ENCODE measurements at places on chromosomes 3 and 15. TPM values are rescaled to one million over a fixed set of nuclear protein-coding genes. Genes with fewer than 3 reads are reported as not detected.

Gene SENP8
- 2.6 TPM for total RNA-seq

Gene SHC4
- total RNA-seq = 8.8 TPM

Gene ACVR2B
- total RNA-seq = 11.7 TPM

Gene LRTM1
- 13.4 TPM for total RNA-seq

All from urinary bladder (tissue), 4 donors.